ENCODE measurements at places on chromosomes 11 and 22.

GRCh38 chr11:60718524-60719316, 5.8 kb upstream of the MS4A18 start:
- no peak for DNase-seq

DNA sequence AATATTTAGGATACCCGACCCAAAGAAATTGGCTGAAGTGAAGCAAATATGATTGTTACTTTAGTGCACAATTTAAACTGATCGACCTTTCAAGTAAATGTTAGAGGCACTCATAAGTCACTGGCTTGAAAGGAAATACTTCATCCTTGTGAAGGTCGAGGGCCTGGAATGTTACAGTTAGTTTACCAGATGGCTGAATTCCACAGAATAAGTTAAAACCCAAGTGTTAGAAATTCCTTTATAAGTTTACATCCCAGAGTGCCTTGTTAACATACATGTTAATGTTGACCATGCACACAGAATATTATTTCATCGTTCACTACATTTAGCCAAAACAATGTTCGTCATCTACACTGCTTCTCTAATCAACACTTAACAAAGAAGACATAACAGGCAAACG, 235.5 kb upstream of the ANO3 start:
- no peak for DNase-seq

GRCh38 chr11:112581747-112582146, 321.1 kb upstream of the PLET1 start:
- no peak for DNase-seq

DNA sequence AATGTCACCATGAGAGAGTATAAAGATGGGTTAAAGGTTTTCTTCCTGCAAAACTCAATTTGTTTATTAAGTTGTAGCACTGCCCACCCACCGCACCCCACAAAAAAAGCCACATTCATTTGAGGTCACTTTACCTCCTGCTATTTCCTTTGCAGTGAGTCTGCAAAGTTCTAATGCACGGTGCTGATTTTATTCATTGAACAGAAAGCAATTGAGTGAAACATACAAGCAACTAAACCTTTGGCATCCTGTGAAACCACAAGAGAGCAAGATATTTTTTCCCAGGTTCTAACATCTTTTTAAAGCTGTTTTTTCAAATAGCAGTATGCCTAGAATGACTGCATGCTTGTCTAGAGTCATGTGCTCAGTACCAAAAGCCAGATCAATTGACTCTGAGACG, 39.0 kb downstream of the RRAS2 start:
- DNase-seq = no peak

DNA sequence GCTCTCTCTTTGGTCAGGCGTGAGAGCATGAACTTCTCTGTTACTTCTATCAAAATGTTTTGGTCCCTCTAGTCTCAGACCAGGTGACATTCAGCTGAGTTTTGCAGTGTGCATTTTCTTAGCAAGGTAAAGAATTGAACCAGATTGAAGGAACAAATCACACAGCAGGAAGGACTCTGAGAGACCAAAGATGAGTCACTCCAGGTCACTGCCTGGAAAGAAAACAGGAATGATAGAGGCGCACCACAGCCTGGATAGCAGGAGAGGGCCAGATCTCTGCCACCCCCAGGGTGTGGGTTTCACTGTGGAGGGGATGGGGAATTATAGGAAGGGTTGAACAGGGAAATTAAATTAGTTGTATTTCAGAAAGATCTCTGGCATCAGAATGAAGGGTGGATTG, 788.3 kb downstream of the NTM start:
- no peak for DNase-seq

DNA sequence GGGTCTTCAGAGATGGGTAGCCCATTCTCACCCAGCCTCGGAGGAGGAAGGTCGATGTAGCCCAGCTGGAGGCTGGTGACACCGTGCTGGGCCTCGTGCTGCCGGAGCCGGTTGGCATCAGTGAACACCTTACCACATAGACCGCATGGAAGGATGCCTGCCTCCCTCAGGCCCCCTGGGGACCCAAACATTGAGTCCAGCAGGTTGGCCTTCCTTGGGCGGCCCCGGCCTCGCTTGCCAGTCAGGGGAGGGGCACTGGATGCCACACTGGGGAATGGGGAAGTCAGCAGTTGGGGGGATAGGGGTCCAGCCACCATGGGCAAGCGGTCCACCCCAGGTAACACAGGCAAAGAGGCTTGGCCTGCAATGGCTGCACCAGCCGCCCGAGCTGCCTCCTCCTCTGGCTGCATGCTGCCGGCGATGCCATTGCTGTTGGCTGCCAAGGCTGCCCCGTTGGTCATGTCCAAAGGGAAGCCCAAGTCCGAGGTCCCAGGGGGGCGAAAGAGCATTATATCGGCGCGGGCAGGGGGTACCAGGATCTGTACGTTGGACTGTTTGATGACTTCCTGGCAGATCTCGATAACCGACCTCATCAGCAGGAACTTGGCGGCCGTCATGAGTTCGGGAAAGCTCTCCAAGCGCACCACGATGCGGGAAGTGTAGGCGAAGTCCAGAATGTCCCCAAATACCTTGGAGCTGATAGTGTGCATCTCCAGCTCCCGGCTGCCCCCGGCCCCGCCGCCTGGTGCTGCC, 1.4 kb downstream of the PATZ1 start:
- no peak for DNase-seq

DNA sequence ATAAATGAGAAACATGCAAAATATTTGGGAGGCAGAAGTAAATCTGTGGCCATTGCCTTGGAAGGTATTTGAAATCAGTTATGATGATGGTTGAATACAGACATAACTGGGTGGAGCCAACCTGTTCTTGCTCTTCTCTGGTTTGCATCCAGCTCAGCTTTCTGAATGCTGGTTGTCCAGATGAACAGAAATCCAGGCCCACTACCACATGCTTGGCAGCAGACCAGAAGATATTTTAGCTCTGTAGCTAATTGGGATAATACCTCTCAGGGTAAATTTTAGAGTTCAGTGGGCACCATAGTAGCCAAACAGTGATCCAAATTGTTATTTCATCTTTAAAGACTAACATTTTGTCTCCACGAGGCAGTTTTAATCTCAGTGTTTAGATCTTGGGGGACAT, 308.3 kb downstream of the RAB38 start:
- DNase-seq = no peak

- no peak for DNase-seq
These were observed 3.1 kb upstream of the PARVB start for GRCh38 chr22:44020981-44021380.

DNA sequence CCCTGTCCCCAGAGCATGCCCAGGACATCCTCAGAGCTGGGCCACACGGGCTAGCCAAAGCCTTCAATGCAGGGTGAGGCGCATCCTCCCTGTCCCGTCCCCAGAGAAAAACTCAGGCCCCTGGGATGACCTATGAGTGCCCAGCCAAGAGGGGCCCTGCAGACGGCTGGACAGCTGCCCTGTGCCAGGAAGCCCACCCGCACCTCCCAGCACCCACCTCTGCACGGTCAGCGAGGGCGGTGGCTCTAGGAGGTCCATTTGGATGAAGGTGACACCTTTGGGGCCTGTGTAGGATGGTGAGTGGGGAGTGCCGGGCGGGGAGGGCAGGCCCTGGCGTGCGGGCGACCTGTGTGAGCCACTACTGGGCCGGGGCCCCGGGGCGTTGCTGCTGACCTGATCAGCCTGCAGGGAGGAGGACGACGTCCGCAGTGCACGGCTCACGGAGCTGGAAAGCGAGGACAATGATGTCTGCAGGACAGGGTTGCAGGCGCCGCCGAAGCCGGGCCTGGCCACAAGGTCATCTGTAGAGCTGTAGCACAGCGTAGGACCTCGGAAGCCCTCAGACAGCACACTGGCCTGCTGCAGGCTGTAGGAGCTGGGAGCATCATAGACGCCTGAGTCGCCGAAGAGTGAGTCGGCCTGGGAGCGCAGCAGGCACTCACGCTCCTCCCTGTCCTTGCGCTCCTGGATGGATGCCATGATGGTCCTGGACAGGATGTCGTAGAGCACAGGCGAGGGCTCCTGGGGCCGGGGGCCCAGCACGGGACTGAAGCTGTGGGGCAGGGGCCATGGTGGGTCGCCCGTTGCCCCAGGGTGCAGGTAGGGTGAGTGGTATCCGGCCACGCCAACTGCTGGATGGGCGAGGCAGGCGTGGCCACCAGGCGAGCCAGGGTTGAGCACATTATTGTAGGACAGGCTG, 180.5 kb downstream of the IGLL1 start:
- DNase-seq = no peak

- DNase-seq = no peak
These were observed 541.7 kb downstream of the METTL15 start for GRCh38 chr11:28649922-28650321.

- no peak for DNase-seq
These were observed 114.1 kb downstream of the ADAMTS15 start for GRCh38 chr11:130562549-130562948.

DNA sequence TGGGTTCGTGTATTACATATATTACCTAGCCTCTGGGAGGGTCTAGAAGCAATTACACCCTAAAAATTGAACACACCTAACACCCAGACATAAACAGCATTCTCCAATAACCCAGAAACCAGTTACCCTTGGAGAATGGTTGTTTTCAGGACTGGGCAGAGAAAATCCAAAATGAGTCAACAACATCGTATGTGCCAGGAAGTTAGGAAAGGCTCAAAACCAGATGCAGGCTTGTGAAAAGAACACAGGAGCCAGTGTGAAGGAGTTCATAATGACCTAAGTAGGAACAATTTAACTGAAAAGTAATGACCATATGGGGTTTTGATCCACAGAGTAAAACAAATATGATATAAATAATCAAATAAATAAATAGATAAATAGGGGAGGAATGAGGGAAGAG, 5.1 kb upstream of the CLPB start:
- no peak for DNase-seq

DNA sequence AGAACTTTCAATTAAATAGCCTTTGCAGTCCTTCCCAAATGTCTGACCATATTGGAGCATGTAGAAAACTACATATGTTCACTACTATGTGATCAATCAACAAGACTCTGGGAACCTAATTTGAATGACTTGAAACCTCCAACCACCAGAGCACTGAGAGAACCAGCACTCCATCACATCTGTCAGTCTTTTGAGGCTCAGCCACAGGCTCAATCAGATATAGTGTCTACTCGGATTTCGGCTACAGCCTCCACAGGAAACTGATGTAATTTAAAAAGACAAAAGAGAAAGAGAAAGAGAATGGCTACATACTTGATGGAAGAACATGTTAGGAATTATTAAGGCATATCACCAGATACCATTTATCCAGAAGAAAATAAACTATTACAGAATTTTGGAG, 859.0 kb downstream of the FAM181B start:
- no peak for DNase-seq

DNA sequence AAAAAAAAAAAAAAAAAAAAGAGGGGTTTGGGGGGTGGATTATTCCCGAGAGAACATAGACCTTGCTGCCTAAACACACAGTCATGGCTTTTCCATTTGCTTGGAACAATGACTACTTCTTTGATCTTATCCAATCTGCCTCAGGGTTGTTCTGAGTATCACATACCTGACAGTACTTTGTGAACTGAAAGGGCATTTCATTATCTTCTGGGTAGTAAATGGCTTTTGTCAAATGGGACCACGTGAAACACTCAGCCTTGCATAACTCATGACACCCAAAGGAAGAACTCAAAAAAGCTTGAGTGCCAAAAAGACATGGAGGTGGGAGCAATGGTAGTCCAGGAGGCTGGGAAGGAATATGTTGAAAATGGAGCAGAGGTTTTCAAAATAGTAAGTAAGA, 123.2 kb upstream of the BID start:
- DNase-seq = no peak

GRCh38 chr11:40183073-40184064, 1276.1 kb downstream of the LRRC4C start:
- DNase-seq = no peak

- DNase-seq = no peak
These were observed 76.3 kb downstream of the PARVB start for GRCh38 chr22:44100411-44100810.

DNA sequence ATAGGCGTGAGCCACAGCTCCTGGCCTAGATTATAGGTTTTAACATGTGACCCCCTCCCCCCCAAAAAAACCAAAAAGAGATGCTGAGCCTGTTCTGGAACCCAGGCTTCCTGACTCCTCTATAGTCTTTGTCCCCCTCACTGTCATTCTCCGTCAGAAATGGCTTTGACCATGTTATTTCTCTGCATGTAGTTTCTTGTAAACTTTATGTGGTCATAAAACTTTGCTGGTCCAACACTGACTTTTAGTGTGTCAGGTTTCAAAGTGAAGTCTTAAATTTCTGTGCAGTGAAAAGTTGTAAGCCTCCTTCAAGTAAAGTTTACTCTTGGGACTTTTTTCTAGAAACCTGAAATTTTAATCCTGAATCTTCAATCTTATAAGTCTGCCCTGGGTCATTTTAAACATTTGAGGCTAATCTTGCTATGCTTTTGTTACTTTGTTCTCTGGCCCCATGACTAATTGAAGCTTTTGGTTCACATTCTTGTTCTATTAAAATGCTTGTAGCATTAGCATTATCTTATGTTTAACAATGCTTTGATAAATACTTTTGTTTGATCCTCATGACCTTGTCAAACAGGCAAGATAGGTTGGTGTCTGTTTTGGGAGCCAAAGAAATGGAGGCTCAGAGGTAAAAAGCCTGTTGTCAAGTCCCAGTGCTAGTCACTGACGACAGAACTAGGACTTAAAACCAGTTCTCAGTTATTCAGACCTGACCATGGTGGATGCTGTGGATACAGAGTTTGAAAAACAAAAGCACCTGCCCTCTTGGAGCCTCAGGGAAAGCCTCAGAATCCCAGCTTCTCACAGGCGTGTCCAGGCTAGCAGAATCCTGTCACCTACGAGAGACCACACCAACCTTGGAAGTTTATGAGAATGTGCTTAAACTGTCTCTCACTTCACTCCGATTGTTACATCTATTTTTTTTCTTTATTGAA, 87.7 kb upstream of the HORMAD2 start:
- no peak for DNase-seq

DNA sequence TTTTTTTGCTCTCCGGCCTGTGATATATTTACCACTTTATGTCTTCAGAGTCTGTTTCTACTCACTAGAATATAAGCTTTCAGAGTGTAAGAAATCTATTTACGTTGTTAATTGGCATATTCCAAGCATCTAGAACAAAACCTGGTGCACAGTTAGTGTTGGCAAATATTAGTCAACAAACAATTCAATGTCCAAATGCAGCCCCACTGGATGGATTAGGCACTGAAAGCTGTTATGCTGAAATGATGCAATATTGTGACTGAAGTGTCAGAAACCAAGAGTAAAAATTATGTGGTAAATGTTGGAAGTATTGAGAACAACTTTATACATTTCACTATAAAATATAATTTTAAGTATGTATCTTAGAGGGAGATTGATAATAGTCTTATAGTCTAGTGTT, 24.8 kb downstream of the CASP4 start:
- DNase-seq = no peak

GRCh38 chr11:128346804-128347203, 240.6 kb downstream of the ETS1 start:
- DNase-seq = no peak

- no peak for DNase-seq
These were observed 24.2 kb downstream of the ALX4 start for GRCh38 chr11:44285756-44286155.

- no peak for DNase-seq
These were observed 58.6 kb downstream of the MACROD1 start for GRCh38 chr11:64107303-64107702.

GRCh38 chr11:35550374-35551036, 25.1 kb upstream of the PAMR1 start:
- DNase-seq = no peak
